ENCODE measurements at places on chromosomes 4 and X.

GRCh38 chrX:9279234-9279544 lies 185.7 kb upstream of the TBL1X start:
- no peak for DNase-seq

GRCh38 chrX:111244235-111244750 lies 26.0 kb downstream of the CAPN6 start:
- DNase-seq: no peak

DNA sequence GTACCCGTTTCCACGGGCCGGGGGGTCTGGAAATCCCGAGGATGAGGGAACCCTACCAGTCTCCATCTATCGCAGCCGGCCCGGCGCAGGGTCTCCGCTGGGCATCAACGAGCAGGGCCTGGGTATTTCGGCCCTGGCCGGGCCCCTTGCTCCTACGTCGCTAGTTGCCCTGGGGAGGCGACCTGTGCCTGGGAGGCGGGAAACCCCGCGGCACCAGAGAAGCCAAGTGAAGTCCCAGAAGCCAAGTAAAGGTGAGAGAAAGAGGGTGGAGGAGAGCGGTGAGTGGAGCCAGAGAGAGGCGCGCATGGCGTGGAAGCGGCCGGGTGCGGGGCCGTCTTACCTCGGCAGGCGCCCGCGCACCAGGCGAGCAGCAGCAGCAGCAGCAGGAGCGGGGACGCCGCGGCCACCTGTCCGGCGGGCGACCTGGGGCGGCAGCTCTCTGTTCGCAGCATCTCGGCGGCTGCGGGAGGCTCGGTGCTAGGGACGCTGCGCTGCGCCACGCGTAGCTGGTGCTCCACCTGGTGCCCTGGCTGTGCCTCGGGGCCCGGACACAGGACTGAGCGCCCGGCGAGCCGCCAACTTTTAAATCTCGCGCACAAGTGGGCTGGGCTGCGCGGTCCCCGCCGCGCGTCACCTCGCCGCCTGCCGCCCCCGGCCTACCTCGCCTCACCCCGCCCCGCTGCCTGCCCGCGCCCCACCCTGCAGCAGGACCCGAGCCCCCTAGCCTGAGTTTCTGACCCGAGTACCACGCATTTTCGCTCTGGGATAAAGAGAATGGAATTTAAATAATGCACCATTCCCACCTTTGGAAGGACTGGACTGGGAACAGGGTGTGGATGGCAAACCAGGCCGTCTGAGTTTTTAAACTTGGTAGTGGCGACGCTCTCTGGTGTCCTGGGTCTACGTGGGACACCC lies at the start of gene NMU:
NMU (minus strand) TSS at position 558 of the 915 bp plus-strand sequence; CDS start at position 452, 106 bp downstream.
- peak; percentile 27 for DNase-seq

- no peak for DNase-seq
These were observed 84.2 kb downstream of the NFKB1 start for GRCh38 chr4:102585329-102585728.

DNA sequence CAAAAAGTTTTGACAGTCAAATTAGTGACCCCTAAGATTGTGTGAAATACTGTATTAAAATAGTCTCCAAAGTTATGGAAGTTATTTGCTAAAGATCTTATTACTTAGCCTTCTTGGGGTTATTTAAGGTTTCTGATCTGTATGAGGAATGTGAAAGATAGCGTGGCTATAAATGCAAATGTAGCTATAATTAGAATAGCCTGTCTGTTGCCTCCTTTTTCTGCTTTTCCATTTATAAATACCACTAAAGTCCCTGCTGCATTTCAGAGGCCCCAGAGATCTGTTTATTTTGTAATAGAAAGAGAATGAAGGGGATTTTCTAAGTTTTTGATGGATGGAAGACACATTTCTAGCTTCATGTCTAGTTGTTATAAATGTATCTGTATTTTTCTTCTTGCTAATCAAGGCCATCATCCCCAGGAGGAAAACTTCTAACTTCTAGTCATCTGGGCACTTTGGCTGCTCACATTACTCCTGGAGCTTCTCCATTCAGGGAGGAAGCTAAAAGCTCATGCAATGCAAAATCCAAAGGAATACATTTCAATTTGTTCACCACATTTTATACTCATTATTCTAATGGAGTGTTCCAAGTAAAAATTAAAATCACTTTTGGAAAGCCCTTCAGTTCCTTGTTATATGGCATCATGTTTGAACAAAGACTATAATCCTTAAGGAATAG lies 73.9 kb downstream of the INTS12 start:
- DNase-seq: no peak

GRCh38 chr4:7388627-7389026 lies 46.1 kb downstream of the PSAPL1 start:
- DNase-seq: no peak

GRCh38 chrX:77788050-77788449 lies 2.0 kb upstream of the ATRX start:
- DNase-seq: no peak

DNA sequence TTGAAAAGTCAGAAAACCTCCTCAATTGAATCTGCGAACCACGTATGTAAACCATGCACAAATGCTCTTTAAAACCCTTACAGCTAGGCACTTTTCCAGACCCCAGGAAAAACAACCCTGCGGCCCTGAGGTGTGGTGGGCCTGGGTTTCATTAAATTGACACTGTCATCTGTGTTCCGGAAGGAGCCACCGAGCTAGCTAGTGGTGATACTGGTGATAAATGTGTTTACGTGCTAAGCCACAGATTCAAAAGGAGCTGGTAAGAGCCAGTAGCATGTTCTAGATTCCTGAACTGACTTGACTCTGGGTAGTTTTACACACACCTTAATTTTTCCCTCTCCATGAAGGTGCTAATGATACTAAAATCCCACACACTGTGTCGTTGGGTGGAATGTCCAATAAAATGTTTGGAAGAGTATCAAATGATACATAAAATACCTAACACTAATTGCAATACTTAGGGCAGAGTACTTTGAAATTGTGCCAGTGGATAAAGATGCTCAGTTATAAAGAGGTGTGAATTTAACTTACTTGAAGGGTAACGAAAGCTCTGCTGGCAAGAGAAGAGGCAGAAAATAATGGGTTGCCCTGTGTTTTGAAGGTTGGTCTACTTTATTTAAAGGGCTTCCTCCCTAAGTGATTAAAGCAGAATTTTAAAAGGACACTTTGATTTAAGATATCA lies 8.5 kb downstream of the SMS start:
- DNase-seq: no peak

DNA sequence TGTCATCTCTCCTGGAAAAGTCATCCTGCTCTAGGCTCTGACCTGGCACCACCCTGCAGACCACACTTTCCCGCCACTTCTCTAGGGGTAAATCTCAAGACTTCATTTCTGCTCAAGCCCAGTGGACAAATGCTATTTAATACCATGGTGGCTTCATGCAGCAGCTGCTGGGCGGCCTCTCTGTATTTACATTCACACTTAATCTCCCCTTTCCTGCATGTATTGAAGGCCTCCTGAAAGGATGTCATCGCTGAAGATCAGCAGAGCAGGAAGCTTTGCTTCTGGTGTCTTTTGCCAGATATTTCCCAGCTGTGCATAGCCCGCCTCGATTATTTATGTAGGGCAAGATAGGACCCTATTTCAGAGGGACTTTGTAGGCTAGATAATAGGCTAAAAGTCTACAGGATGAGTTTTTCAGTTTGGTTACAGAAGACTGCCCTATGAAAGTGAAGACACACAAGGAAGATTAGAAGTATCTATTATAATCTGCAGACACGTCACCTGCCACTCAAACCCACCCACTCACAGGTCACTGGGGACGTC lies 17.2 kb downstream of the PROM1 start:
- no peak for DNase-seq

Measured in left ventricle myocardium inferior (tissue), 1 donor.